ENCODE measurements at places on chromosomes 7 and 10.

- no peak for DNase-seq
Observed at GRCh38 chr10:101686133-101686925, 8.6 kb downstream of the FBXW4 start.

DNA sequence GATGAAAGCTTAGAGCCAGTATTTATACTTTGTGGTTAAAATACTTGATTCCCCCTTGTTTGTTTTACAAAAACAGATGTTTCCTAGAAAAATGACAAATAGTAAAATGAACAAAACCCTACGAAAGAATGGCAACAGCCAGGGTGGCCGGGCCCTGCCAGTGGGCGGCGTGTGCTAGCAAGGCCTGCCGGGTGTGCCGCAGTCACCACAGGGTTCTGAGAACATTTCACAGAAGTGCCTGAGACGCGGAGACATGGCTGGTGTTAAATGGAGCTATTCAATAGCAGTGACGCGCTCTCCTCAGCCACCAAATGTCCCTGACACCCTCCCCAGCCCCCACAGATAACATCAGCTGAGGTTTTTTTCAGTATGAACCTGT lies 14.5 kb downstream of the GPR146 start:
- no peak for DNase-seq

GRCh38 chr7:70093205-70093904 lies 495.1 kb downstream of the AUTS2 start:
- no peak for DNase-seq

DNA sequence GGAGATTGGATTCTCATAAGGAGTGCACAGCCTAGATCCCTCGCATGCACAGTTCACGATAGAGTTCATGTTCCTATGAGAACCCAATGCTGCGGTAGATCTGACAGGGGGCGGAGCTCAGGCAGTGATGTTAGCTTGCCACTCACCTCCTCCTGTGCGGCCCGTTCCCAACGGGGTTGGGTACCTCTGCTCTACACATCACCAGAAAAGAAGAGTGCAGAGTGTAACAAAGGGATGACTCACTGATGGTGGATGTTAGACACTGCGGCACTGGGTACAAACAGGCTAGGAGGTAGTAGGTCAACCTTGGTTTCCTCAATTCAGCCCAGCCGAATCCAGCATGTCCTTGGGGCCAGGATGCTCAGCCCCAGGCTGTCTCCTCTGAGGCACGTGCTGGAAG lies 66.8 kb upstream of the CHST15 start:
- DNase-seq: no peak

- no peak for DNase-seq
Observed at GRCh38 chr7:95491634-95492314, 6.0 kb downstream of the ASB4 start.

DNA sequence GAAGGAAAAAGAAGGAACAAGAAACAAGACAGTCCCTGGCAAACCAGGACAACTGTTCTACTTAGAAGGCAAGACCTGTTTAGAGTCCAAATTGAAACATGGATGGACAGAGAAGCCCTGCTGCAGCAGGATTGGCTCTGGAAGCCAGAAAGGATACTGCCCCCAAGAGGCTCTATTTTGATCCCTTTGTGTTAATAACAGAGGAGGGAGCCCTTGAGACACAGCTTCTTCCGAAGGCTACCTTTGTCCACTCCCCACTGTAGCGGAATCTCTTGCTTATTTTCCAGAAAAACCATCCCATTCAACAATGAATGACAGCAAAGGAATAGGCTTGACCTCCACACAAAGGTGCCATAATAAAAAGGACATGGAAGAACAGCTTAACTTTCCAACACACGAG lies 120.3 kb upstream of the FOXK1 start:
- no peak for DNase-seq
